ENCODE measurements at places on chromosomes 12 and 14.

DNA sequence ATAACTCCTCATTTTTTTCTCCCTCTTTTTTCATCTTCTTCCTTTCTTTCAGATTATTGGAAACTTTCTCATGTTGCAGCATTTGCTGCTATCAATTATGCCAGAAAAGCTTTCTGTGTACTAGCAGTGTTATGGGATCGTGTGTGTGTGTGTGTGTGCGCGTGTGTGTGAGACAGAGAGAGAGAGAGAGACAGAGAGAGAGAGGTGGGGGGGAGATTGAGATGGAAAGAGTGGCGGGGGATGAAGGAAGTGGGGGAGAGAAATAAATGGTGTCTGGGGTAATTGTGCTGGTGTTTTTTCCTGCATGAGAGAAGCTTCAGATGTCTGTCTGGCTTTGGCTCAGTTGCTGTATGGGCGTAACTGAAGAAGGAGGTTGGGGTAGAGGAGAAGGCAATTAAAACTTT is 268.9 kb downstream of the RAD51B start:
- DNase-seq: no peak

GRCh38 chr12:130636370-130636769 is 79.7 kb downstream of the RIMBP2 start:
- DNase-seq: no peak

DNA sequence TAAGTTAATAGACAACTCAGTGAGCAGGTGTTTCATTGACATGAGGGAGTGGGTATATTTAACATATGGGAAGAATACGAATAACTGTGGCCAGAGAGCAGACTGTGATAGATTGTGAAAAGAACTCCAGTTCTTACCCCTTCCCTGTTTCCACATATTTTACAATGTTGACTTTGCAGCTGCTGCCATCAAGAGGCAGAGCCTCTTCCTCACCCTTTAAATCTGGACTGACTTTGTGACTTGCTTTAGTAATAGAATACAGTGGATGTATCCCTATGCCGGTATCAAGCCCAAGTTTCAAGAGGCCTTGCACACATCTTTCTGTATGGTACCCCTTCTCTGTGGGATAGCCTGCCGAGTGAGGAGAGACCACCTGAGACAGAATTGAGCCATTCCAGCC is 356.7 kb downstream of the ETNK1 start:
- DNase-seq: no peak

DNA sequence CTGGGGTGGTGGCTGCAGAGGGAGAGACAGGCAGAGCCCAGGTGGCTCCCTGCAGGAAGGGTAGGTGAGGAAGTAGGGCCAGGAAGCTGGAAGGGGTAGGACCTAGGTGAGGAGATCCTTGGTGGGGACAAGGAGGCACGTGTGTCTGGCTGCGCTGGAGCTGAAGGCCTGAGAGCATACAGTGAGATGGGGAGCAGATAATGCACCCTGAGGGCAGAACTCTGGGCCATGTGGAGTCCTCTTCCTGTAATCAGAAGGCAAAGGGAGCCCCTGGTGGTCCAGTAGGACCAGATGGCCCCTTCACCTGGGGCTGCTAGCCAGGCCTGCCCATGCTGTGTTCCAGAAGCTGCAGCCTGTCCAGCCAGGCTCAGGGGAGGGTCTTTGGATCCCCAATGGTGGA is 15.3 kb upstream of the KRT80 start:
- no peak for DNase-seq

- DNase-seq: no peak
Observed at GRCh38 chr12:94898388-94898787, 105.1 kb downstream of the NDUFA12 start.

DNA sequence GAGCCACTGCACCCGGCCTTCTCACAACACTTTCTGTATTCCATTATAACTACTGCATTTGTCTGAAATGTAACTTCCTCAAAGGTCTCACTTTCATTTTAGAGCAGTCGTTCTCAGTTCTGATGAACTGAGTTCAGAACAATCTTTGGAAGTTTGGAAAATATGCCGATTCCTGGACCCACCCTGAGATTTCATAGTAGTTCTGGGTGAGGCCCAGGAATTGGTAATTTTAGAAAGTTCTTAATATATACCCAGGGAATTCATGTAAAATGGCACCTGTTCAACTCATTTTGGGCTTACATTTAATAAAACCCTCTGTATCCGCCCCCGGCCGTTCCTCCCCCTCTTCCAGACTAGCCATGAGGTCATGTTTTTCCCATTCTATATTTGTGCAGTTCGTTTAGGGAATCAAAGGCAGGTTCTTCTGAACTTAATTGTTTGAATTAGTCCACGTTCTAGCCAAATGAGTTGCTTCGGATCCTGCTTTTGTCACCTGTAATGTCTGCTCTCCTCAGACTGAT is 5.9 kb downstream of the GSG1 start:
- no peak for DNase-seq

DNA sequence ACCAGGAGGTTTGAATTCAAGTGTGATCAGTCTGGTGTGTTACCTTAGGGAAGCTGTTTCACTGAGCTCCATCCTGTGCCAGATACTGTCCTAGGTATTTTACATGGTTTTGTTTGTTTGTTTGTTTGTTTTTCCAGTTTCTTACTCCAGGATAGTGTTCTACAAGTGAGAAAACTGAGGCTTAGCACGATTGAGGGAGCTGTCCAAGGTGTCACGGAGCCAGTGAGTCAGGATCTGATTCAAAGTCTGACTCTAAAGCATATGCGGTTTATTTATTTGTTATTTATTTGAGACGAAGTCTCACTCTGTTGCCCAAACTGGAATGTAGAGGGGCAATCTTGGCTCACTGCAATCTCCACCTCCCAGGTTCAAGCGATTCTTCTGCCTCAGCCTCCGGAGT is 79.7 kb upstream of the GNG2 start:
- no peak for DNase-seq

- DNase-seq: no peak
Observed at GRCh38 chr12:71546322-71546861, 106.8 kb downstream of the LGR5 start.

DNA sequence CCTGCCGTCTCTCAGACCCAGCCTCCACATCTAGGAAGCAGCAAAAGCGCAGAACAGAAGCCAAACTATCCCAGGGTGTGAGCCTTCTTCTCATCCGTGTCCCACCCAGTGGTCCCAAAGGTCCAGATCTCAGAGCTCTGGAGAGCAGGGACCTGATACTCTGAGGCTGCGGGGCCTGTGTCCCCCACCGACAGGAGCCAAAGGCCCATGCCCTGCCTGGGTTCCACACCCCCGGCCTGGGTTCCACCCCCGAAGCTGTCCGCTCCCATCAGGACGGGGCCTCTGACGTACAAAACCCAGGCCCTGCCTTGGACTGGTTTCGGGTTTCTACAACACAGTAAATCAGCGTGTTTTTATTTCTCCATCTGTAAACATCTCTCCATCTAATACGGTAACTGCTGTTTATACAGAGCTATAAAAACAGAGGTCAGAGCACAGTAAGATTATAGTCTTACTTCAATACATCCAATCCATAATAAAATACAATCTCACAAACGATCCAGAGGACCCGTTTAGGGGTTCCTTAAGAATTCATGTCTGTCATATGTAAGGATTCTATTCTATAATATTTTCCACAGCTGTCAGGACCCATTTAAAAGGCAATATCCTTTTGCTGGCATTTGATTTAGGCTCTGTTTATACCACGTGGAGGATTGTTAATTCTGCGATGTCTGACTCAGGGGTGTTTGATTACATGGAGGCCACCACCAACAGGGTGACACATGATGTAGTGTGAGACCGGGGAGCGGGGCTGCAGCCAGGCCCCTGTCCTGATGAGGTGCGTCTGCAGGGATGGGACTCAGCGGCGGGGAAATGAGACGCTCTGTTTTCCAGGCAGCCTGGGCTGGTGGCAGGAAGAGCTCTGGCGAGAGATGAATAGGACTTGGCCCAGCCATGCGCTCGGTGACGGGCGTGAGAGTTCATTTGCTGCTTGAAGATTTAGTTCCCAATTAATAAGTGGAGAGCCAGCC is 110.3 kb downstream of the DICER1 start:
- peak; percentile 9 for DNase-seq

GRCh38 chr12:94874518-94875302 is 128.8 kb downstream of the NDUFA12 start:
- DNase-seq: no peak

All from omental fat pad (tissue), 4 donors.